ENCODE measurements at places on chromosomes 5 and 9.
A peak's percentile ranks its signal among the peaks of the same experiment; 100 is the strongest.

- DNase-seq: no peak
Observed at GRCh38 chr9:120971938-120972337, 45.3 kb upstream of the TRAF1 start.

GRCh38 chr5:34692786-34693185 is 36.7 kb downstream of the RAI14 start:
- no peak for DNase-seq

- no peak for DNase-seq
Observed at GRCh38 chr5:132489051-132489770, 1.4 kb downstream of the IRF1 start.

DNA sequence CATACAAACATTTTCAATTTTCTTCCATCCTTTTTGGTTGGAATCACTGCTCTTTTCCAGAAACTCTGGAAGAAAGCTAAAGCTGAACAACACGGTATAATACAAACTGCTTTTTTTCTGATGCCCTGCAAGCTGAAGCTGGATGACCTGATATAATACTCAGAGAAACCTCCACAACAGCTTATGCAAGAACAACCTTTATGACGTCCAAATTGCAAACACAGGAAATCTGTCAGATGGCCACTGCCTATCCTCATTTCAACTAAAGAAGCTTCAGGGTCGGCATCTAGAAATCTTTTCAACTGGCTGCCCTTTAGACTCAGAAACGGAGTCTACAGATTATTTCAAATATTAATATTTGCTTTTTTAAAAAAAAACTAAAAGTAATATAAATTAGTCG is 106.5 kb upstream of the PRDM9 start:
- DNase-seq: no peak

GRCh38 chr5:102865510-102866236 is 110.6 kb downstream of the PAM start:
- DNase-seq: no peak

DNA sequence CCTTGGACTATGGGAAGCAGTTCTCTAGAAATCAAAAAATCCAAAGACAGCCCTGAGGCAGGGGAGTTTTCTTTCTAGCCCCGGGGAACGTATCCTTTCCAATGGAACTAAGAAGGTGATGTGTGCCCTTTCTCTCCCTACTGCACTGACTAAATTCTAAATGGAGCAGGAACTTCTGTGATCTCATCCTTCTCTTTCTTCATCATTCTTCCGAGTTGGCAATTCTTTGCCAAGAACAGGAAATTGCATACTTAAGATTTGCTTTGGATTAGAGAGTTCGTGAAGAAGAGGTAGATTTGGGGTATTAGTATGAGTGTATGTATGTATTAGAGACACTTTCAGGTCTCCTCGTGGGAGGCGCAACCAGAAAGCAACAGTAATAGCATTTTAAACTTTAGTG is 178.0 kb upstream of the PIK3R1 start:
- no peak for DNase-seq

GRCh38 chr9:136952876-136953770 is 1.1 kb downstream of the LCN12 start:
- DNase-seq: no peak

- no peak for DNase-seq
Observed at GRCh38 chr5:147568710-147569406, 59.0 kb upstream of the DPYSL3 start.

- peak; percentile 92 for DNase-seq
Observed at GRCh38 chr5:34854459-34855174, 15.7 kb downstream of the TTC23L start.

DNA sequence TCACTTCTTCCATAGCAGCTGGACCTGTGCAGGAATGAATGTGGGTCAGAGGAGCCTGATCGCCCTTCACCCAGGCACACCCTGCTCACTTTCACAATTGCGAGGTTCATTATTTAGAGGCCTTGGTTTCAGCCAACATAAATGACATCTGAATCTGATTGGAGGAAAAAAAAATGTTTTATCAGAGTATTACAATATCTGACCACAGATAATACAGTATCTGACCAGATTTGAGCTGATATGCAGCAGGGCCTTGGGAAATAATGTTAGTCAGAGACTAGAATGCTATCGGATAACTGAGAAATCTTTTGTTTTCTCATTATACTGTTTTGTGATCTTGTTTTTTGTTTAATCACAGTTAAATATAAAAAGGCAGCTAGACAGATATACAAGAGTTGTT is 7.7 kb downstream of the ICE1 start:
- DNase-seq: no peak

DNA sequence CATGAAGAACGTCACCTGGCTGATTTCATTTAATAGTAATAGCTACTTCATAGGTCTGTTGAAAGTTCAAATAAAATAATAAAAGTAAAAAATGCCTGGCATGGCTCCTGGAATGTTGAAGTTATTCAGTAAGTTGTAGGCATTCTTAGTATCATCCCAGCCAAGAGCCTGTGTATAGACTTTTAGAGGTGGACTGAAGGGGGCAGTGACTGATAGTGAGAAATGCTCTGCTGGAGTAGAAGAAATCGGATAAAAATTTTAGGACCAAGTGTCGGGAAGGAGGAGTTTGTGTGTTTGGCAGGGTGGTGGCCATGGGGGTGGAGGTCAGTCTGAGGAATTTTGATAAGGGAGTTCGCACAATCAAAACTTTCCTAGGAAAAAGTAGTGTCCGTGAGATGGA is 3.6 kb downstream of the ZFP2 start:
- DNase-seq: no peak

- DNase-seq: no peak
Observed at GRCh38 chr5:7682379-7682778, 168.6 kb downstream of the CFAP90 start.

DNA sequence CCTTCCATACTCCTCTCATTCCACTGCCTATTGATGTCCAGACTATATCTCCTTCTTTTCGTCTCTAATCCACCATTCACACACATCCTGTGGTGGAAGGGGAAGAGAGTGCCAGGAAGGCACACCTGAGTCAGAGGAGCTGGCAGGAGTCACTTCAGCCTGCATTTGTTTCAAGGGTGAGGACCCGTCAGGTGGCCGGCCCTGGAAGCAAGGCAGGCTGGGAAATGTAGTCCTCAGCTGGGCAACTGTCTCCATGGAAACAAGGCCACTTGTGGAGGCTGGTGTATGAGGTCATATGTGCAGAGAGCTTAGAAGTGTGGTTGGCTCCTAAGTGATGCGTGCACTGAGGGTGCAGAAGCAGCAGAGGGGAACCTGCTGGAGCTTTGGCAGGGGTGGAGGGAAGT is 278.4 kb downstream of the NSG2 start:
- no peak for DNase-seq

GRCh38 chr5:135986401-135986800 is 31.6 kb upstream of the LECT2 start:
- no peak for DNase-seq

DNA sequence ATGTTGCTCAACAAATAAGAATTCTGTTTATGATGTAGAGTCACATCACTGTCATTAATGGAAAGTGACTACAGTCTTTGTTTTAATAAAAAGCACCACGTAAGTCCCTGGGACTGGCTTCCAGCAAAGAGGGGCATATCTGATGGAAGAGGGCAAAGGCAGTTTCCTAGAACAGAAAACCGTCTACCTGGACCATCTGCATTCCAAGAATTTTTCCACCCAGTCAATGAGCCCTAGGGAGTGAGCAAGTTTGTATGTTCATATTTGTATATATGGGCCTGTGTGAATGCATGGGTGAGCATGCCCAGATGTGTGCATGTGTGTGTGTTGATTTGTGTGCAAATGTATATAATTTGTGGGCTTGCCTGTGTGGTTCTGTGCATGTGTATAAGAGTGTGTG is 156.8 kb upstream of the SEMA6A start:
- DNase-seq: no peak

DNA sequence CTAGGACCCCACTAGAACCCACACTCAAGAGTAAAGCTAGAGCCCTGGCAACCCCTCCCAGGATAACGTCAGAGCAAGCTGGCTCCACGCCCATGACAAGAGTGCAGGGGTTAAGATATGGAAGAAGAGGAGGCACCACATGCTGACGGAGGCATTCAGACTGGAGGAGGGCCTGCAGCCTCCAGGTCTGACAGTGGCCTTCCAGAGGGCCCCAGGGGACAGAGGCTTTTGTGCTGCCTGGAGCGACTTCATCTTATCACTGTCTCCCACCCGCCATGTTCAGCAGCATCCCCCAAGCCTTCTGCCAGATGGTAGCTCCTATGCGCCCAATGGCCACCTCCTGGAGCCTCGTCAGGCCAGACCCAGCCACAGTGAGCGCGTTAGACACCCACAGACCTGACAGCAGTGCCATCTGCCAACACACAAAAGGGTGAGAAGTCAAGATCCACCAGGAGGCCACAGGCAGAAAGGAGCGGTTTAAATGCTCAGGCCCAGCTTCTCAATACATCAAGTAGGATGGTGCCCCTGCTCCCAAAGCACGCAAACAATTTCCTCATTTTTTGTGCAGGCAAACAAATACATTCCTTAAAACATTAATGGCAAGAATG is 65.8 kb downstream of the C5orf15 start:
- no peak for DNase-seq

- DNase-seq: no peak
Observed at GRCh38 chr5:78886341-78887230, 98.5 kb downstream of the ARSB start.

GRCh38 chr9:35718721-35719511 is 13.1 kb downstream of the TLN1 start:
- no peak for DNase-seq

DNA sequence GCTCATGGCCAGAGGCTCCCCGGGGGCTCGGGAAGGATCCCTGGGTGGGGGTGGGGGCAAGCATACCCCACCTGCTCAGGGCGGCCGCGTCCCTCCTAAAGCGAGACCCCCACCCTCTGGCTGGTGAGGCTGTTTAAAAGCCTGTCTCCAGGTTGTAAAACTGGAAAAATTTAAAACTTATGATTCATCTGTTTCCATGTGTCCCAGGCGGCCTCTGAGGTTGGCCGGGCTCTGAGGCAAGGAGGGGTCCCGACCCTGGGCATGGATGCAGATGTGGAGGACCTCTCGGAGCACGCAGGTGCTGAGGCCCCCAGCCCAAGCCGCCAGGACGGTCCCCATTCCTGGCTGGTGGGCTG is 24.2 kb upstream of the TMEM250 start:
- no peak for DNase-seq

GRCh38 chr5:26700759-26701384 is 337.5 kb downstream of the CDH9 start:
- DNase-seq: peak; percentile 93

DNA sequence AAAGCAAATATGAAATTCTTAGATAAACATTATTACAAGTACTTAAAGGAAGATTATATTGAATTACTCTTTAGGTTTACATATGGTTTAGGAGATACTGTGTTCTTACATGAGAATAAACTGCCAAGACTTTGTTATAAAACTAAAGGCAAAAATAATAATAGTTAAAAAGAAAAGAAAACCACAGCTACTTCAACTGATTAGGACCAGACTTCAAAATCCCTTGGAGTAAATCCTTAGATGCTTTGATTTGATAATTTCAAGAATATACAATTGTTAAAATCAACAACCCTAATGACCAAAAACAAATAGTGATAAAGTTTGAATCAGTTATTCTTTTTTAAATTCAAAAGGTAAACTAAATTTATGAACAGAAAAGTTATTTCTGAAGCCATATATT is 389.6 kb upstream of the COX7C start:
- no peak for DNase-seq
